ENCODE measurements at places on chromosomes 2 and 18.

- DNase-seq, result no peak
Measured at GRCh38 chr2:43009448-43009847, 217.0 kb downstream of the ZFP36L2 start.

DNA sequence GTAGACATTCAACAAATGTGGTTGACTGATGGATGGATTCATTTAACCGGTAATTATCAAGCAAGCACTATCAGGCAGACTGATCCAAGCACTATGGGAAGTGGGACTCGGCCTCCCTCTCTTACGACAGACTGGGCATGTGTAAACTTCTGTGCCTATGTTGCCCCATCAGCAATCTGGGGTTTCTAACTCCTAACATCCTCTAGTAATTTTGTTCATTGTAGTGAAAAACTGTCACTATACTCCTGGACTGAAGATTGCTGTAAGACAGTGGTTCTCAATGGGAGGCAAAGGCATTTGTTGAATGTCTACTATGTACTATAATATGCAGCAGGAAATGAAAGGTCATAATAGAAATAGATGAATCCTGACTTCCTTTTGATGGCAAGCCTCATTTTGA is 51.2 kb upstream of the CREB1 start:
- DNase-seq, result no peak

DNA sequence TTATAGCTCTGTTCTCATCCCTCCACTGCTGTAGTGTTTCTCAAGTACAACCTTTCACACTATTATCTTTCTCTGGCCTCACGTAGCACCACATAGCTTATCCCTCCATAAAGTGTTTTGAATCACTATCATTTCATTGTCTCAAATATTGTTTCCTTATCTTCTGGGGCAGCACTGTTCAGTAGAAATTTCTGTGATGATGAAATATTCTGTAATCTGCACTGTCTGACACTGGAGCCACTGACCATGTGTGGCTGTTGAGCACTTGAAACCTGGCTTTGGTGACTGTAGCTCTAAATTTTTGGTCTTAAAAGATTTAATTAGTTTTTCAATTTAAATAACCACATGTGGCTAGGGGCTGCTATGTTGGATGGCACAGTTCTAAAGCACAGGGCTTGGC is 78.9 kb downstream of the CPS1 start:
- no peak for DNase-seq

DNA sequence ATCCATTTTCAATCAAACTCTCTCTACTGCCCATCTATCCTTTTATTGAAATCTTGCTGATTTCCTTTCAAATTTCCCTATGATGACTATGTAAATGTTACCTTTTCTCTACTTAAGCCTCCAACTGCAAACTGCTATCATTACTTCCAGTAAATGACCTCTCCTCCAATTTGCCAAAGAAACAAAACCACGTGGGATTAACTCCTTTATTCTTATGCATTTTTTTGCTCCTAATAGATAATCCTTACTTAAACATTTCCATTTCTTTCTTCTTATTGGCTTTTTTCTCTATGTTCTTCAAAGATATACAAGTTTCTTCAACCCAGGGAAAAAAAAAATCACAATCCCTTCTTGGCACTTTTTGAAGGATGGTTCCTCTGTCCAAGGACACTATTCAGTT is 61.2 kb downstream of the CCDC88A start:
- no peak for DNase-seq

GRCh38 chr2:73822276-73822675 is 6.5 kb upstream of the STAMBP start:
- DNase-seq, result no peak

- no peak for DNase-seq
Measured at GRCh38 chr2:169776252-169776761, 22.4 kb upstream of the SSB start.

DNA sequence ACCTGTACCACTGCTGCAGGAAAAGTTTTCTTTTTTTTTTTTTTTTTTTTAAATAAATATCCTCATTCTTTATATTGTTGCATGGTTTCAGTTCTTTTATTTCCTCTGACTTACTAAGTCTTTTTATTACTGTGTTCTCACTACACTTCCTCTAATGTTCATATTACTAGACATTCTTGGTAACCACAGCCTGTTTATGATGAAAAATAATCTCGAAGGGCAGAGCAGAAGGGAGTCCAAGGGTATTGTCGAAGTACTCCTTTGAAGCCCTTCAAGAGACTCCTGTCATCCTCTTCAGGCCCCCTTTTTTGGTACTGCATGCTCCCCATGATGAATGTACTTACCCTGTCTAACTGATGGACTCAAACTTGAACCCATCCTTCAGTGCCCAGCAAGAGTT is 61.2 kb downstream of the RND3 start:
- no peak for DNase-seq

Data from COR-L47 (cell line).